ENCODE measurements at places on chromosomes 13 and 19. TPM values are rescaled to one million over a fixed set of nuclear protein-coding genes. Genes with fewer than 3 reads are reported as not detected.
A peak's percentile ranks its signal among the peaks of the same experiment; 100 is the strongest.

DNA sequence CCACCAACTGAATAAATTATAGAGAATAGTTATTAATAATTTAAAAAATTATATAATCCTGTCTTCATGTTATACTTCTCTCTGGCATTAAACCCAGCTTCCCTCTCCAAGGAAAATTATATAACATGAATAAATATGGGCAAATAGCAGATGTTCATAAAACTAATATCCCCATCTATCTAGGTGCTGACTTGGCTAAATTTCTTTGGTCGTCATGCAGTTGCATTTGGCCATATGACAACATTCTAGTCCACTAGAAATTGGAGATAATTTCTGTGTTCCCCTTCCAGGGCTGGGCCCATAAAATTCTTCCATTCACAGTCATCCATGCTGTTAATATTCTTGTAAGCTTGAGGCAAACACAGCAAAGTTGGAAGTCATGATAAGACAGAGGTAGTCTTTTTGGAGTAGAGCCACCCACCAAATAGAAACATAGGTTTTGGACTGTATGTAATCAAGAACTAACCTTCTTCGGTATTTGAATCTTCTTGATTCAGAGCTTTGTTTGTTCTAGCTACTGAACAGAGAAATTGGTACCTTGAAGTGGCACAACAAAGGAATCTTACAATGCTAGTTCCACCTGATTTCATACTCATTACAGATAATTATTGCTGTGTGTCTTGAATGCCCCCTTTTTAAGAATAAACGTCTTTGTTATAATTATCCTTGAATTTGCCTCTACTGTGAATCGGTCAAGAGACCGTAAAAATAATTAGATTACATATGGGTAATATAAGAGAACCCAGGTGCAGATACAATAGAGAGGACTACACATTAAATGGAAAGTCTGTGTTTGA is 678.5 kb upstream of the PCDH20 start:
- no peak for DNase-seq

GRCh38 chr19:10110076-10110971 is 1.2 kb upstream of the P2RY11 start:
- DNase-seq, result no peak

- DNase-seq, result no peak
These were observed 1303.0 kb downstream of the EFNB2 start for GRCh38 chr13:105232439-105232838.

- no peak for DNase-seq
These were observed 89.2 kb upstream of the GPR183 start for GRCh38 chr13:99396446-99396845.

DNA sequence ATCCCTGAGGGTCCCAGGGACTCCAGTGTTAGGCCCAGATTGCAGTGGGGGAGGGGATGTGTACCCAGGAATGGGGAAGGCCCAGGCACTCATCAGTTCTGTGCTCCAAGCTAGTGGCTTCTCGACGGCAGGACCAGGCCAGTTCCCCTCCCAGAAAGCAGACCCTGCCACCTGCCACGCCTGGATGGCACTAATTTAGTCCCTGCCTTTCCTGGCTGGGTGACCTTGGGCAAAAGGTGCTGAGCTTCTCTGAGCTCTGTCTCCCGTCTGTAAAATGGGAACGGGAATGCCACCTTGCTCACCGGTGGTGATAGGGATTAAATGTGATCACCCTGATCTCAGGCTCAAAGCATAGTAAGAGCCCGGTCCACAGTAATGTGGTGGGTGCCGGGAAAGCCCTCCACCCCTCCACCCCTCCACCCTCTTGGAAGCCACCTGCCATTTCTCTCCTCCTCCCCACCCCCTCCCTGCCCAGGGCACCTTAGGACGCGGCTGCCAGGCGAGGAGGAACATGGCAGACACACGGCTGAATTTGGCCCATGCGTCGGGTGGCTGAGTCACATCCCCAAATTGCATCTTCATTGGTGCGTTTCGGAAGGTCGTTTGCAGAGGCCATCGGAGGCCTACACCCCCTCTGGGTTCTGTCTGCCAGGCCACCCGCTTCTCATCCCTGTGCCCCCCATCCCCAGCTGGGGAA is 2.3 kb downstream of the KCNN1 start:
- DNase-seq, result no peak

GRCh38 chr19:7852851-7853769 is 21.1 kb downstream of the PRR36 start:
- DNase-seq, result peak; percentile 86

GRCh38 chr19:46901701-46902401 is 41.1 kb downstream of the ARHGAP35 start:
- no peak for DNase-seq

GRCh38 chr13:94617389-94618000 is 15.8 kb downstream of the GPR180 start:
- DNase-seq, result no peak

DNA sequence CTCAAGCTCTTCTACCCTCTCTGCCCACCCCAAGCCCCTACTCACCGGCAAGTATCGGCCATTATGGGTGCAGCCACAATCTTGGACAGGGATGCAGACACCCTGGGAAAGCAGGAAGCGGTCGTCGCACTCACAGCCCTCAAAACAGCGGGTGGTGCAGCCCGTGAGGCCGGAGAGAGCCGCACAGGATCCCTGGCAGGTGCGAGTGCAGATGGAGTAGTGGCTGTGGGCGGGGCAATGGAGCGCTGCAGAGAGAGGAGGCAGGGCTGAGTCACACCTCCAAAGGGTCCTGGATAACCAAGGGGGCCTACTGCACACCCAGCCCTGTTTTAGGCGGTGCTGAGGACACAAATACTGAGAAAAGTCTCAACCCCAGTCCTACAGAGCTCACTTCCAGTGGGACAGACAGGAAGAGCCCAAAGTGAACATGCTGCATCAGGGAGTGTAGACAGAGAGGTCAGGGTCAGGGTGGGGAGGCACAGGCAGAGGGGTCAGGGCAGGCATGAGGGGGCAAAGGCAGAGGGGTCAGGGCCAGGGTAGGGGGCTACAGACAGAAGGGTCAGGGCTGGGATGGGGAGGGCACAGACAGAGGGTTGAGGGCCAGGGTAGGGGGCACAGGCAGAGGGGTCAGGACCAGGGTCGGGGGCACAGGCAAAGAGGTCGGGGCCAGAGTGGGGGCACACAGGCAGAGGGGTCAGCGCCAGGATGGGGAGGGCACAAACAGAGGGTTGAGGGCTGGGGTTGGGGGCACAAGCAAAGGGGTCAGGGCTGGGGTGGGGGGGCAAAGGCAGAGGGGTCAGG is 24.2 kb upstream of the FBL start:
- DNase-seq, result no peak

DNA sequence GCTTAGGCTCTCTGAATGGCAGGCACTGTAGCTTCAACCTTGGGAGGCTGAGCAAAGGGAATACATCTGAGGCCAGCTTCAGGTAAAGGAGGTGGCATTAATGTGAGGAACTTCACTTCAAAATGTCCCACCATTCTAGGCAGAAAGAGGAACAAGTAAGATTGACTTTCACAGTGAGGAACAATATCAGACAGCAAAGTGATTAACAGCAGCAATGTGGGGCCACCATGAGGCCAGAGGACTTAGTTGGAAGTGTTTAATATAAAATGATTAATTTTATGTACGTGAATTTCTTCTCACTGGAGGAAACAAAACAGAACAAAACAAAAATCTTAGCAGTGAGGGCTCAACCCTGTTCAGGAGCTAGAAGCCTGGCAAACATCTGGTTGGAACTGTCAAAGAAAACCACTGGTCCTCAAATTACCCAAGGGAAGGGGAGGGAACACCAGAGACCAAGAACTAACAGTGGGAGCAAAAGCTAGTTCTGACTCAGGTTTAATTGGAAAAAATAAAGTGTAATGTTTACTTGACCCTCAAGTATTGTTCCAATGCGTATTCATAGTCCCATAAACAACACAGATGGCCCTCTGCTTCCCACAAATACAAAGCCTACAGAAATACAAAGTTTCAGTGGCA is 43.9 kb upstream of the FRY start:
- no peak for DNase-seq

DNA sequence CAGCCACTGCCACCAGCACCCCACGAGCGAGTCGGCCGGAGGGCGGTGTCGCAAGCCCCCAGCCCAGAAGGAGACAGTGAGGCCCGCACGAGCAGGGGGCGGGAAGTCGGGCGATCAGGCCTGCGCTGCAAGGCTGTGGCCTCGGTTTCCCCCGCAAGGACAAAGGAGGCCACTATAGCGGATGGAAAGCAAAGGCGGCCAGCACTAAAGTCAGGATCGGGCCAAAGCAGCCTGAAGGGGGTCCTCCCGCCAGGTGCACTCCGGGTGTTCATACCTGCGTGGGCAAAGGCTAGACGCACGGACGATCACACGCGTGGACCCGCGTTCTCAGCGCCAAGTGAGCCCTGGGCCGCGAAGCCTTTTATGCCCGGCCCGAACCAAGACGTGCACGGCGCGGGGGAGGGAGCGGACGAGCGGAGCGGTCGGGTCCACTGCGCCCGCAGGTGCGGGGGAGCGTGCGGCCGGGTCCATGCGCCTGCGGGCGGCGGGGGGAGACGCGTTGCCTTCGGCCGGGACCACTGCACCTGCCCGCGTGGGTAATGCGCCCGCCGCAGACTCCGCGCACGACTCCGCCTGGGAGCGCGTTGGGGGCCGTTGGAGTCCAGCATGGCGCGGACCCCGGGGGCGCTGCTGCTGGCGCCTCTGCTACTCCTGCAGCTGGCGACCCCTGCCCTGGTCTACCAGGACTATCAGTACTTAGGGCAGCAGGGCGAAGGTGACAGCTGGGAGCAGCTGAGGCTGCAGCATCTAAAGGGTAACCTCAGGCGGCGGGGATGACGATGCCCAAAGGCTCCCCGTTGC is at the start of the genes PRDX2 and THSD8:
TSS of gene PRDX2 (minus strand) at position 335 of the 801 bp plus-strand sequence. CDS start 539 bp downstream, outside the sequence.
TSS of gene THSD8 (plus strand) at position 604 of the 801 bp plus-strand sequence. CDS start at position 607, 3 bp downstream.
- peak; percentile 84 for DNase-seq

GRCh38 chr19:52343548-52343947 is 7.5 kb downstream of the ZNF610 start:
- peak; percentile 53 for DNase-seq

DNA sequence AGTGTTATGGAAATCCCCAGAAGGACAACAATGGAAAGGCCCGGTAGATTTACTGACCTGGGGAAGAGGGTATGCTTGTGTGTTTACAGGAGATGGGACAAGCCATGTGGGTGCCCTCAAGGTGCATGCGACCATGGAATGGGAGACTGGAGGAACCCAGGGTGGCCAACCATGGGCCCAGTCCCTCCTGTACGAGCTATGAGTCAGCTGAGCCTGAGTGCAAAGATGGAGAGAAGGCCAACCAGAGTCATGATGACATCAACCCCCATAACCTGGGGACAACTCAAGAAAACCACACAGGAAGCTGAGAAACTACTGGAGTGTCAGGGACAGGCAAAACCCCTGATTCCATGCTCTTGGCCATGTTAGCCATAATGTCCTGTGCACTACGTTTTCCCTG is 7.8 kb downstream of the ZNF350 start:
- no peak for DNase-seq

- no peak for DNase-seq
These were observed 1446.1 kb downstream of the SLITRK1 start for GRCh38 chr13:82436099-82436585.

DNA sequence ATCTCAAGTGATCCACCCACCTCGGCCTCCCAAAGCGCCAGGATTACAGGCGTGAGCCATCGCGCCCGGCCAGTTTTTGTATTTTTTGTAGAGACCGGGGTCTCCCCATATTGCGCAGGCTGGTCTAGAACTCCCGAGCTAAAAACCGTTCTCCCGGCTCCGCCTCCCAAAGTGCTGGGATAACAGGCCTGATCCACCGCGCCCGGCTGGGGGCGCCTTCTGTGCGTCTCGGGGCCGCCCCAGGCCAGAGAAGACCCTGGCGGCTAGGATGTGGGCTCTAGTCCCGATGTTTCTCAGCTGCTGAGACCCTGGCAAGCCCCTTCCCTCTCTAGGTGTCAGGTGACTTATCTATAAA is 3.6 kb downstream of the ARHGAP45 start:
- DNase-seq, result no peak

The RFPL4A gene
- not detected for total RNA-seq

The FOXA3 gene
- total RNA-seq, result not detected

The LAIR1 gene
- 0.92 TPM for total RNA-seq

The WDR88 gene
- not detected for total RNA-seq

The TGFBR3L gene
- 1.2 TPM for total RNA-seq

The IGSF23 gene
- not detected for total RNA-seq

The ZNF471 gene
- not detected for total RNA-seq

The KLK13 gene
- total RNA-seq, result 0.43 TPM

Measured in mesothelial cell of epicardium (in vitro differentiated cells).